Smooth muscle cell of the coronary artery (primary cell): ENCODE measurements at places on chromosomes 5 and 9. TPM values are rescaled to one million over a fixed set of nuclear protein-coding genes. Genes with fewer than 3 reads are reported as not detected.

Gene PCDHB10
- 0.59 and 0.68 TPM in 2 replicates for total RNA-seq

Gene EPB41L4B
- 0.12 and 1.7 TPM in 2 replicates for total RNA-seq

Gene FAM120AOS
- 13.9 and 26.7 TPM in 2 replicates for total RNA-seq

Gene GGTA1
- total RNA-seq = 0.12 and 0.15 TPM in 2 replicates

Gene MLLT3
- total RNA-seq = 18.4 and 39.4 TPM in 2 replicates

Gene FRRS1L
- total RNA-seq = under 0.01 and 0.94 TPM in 2 replicates

Gene TAS2R1
- not detected in 2 replicates for total RNA-seq

Gene PPP3R2
- total RNA-seq = not detected in 2 replicates

Gene THOC3
- 22.1 and 26.8 TPM in 2 replicates for total RNA-seq

Gene SPAAR
- 0.12 and 0.68 TPM in 2 replicates for total RNA-seq

Gene CNTNAP3
- 0.12 and 5.6 TPM in 2 replicates for total RNA-seq
